ENCODE measurements at places on chromosomes 2 and 18.

GRCh38 chr2:157793053-157793612, 83.0 kb downstream of the ACVR1 start:
- DNase-seq = no peak

GRCh38 chr18:41655074-41655473, 300.0 kb upstream of the PIK3C3 start:
- DNase-seq = no peak

DNA sequence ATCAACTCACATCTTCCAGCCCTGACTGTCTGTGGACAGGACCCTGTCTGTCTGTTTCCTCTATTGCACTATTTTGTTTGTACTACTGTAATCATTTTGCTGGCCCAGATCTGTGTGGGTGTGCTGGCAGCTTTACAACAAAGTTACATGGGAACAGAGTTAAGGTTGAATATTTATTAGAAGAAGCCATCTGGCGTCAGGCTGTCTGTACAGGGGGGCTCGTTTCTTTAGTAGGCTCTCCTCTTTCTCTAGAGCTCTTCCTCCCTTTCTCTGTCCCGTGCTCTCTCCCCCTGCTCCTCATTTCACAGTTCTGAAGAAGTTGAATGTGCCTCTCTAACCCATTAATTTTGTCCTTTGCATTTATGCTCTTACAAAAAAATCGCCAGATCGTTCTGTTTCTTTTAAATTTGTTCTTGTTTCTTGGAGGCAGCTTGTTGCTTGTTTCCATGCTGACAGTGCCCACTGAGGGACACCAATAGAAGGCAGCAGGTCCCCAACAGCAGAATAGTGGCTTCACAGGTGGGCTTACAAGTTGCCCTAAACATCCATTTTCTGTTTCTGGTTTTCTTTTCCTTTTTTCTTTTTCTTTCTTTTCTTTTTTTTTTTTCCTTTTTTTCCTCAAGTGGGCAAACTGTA, 315.2 kb upstream of the ZEB2 start:
- no peak for DNase-seq

GRCh38 chr2:99085421-99085820, 56.1 kb upstream of the C2orf15 start:
- DNase-seq = no peak

- no peak for DNase-seq
Measured at GRCh38 chr2:75182606-75183005, 16.7 kb downstream of the TACR1 start.

DNA sequence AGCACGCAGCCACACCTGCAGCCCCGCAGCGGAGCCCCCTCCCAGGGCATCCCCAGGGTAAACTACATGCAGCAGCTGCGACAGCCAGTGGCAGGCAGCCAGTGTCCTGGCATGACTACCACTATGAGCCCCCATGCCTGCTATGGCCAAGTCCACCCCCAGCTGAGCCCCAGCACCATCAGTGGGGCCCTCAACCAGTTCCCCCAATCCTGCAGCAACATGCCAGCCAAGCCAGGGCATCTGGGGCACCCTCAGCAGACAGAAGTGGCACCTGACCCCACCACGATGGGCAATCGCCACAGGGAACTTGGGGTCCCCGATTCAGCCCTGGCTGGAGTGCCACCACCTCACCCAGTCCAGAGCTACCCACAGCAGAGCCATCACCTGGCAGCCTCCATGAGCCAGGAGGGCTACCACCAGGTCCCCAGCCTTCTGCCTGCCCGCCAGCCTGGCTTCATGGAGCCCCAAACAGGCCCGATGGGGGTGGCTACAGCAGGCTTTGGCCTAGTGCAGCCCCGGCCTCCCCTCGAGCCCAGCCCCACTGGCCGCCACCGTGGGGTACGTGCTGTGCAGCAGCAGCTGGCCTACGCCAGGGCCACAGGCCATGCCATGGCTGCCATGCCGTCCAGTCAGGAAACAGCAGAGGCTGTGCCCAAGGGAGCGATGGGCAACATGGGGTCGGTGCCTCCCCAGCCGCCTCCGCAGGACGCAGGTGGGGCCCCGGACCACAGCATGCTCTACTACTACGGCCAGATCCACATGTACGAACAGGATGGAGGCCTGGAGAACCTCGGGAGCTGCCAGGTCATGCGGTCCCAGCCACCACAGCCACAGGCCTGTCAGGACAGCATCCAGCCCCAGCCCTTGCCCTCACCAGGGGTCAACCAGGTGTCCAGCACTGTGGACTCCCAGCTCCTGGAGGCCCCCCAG, 254.1 kb downstream of the GLI2 start:
- no peak for DNase-seq

- no peak for DNase-seq
Measured at GRCh38 chr18:41145516-41145915, 809.5 kb upstream of the PIK3C3 start.

GRCh38 chr18:10195529-10195928, 258.9 kb upstream of the APCDD1 start:
- DNase-seq = no peak

GRCh38 chr2:223532712-223533111, 69.4 kb downstream of the SCG2 start:
- DNase-seq = no peak

DNA sequence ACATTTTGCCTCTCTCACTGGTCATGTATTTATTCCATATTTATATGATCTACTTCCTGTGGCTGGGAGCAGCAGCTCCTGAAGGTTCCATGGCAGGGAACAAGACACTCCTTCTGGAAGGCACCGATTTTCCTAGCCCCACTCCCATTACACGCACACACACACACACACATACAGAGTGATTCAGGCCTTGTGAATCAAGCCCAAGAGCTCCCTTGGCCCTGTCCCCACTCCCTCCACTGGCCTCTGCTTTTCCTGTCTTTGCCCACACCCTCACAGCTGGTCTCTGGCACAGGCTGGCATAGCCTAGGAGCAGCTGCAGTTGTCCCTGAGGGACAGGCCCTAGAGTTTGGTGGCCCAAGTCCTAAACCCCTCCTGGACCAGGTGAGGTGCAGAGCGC, 201.7 kb downstream of the NAPG start:
- no peak for DNase-seq

DNA sequence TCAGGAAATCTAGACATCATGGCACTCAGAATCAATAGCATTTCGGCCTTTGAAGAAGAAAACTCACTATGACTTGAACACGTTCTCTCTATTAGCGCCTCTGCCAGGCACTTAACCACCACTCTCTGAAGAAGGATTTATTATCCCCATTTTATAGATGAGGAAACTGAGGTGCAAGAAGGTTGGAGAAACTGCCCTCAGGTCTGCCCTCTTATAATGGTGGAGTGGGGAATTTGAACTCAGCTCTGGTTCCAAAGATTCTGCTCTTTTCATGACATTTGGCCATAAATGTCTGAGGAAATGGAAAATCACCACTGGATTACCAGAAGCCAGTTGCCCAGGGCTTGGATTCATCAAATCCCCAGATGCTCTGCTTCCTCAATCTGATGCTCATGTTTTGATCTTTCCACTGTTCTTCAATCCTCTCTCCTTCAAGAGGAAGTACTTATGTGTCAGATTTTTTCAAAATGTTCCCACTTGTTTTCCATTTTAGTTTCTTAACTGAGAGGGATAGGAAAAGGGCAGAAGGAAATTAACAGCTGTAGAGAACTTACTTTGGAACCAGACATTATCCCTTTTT, 68.1 kb downstream of the ANTXR1 start:
- no peak for DNase-seq

Measured in GM12878 (cell line).